Kasumi-1 (cell line): ENCODE measurements at places on chromosomes 2 and 18.

- no peak for DNase-seq
Observed at GRCh38 chr2:55123851-55124269, 73.6 kb upstream of the RTN4 start.

GRCh38 chr18:29979881-29980280 lies 1062.7 kb downstream of the DSC3 start:
- DNase-seq: peak; percentile 15

GRCh38 chr2:230933521-230934180 lies 8.6 kb upstream of the GPR55 start:
- no peak for DNase-seq

DNA sequence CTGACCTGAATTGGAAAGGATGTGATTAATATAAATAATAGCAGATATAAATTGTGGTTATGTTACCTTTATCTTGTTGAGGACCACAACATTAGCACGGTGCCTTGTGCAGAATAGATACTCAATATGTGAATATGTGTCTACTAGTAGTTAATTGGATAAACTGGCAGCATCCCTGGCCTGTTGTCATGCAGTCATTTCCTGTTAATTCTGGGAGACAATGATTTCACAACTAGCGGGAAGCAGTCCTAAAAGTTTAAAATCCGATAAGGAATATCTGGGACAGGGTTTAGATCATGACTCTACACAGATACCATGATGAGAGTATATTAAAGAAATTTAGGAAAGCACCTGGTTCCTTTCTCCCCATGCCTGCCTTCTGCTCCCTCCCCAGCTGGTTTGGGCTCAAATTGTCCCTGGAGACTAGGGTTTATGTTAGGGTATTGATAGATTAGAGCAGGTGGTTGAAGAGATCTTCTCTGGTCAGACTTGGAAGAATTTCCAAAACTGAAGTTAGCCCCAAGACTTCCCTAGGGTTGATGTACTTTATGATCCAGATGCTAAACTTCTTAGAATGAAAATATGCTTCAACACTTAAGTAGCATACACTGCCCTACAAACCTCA lies 32.8 kb downstream of the CYBRD1 start:
- DNase-seq: no peak

DNA sequence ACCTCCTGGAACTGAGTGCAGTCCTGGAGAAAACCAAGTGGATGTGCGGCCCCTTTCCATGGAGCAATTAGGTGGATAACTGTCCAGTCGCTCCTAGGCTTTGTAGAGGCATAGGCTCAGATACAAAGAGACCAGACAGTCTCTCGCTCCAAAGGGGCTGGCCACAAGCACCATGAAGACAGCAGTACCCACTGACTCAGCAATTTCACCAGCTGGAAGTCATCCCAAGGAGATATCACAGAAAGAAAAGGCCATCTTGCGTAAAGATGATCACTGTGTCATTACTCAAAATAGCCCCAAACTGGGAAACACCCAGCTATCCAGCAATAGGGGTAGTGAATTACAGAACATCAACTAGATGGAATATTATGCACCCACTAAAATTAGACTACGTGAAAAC lies 161.2 kb downstream of the MSH2 start:
- DNase-seq: no peak

GRCh38 chr2:9474361-9475057 lies at the start of gene IAH1:
Gene IAH1 (plus strand): TSS chr2:9474551. CDS start chr2:9474567, 16 bp downstream.
- DNase-seq: peak; percentile 17

DNA sequence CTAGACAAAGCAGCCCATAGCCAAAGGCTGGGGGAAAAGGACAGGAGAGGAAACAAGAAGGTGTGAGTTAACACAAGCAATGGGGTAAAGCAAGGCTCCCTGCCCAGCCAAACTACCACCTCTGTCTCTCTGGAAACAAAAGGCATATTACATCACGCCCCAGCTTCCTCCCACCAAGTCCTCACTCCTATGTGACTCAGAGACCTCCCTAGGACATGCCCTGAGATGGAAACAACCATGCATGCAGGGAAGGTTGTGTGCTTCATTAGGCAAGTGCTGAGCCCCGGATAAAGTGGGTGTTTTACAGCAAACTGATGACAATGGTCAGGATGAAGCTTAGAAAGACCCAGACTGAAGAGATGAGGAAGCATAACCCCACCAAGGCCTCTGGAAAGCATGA lies 9.0 kb upstream of the ATRAID start:
- DNase-seq: no peak

GRCh38 chr18:57023275-57023882 lies 123.5 kb upstream of the BOD1L2 start:
- DNase-seq: no peak

GRCh38 chr2:84640411-84640810 lies 124.1 kb downstream of the DNAH6 start:
- DNase-seq: no peak

DNA sequence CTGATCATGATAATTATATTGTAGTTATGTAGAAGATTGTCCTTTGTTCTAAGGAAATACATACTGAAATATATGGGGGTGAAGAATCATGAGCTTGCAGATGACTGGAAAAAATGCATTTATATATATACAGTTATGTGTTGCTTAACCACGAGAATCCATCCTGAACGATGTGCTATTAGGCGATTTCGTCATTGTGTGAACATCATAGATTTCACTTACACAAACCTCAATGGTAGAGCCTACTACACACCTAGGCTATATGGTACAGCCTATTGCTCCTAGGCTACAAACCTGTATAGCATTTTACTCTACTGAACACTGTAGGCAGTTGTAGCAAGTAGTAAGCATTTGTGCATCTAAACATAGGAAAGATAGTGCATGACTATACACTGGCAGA lies 2.6 kb upstream of the ACAA2 start:
- DNase-seq: no peak

- DNase-seq: no peak
Observed at GRCh38 chr2:29270701-29271121, 155.5 kb downstream of the CLIP4 start.

DNA sequence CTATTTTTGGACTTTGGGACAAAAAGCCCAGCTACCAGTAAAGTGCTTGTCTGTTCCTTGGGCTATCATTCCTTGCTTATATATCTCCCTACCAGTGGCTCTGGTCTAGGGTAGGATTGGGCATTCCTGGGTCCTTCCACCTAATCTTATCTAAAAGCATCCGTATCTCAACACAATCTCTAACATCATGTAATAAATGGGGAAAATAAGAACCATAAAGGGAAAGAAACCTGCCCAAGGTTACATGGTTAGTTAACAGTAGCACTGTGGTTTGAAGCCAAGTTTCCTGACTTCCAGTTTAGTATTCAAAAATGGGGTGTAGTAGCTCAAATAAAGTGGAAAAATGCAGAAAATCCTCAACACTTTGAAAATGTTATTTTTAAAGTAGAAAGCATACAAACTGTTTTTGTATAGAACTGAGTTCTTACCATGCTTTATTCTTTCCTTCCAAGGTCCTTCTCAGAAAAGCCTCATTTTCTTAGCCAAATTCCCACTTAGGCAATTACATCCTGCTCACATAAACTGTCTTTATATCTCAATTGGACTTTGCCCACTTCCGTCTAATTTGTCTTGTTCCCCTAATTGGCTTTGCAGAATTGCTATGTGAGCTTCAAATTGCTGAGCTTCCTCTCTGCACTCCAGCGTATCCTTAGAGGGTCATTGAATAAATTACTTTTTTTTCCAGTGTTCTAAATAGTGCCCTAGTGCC lies 273.1 kb upstream of the UBE2E3 start:
- peak; percentile 79 for DNase-seq

DNA sequence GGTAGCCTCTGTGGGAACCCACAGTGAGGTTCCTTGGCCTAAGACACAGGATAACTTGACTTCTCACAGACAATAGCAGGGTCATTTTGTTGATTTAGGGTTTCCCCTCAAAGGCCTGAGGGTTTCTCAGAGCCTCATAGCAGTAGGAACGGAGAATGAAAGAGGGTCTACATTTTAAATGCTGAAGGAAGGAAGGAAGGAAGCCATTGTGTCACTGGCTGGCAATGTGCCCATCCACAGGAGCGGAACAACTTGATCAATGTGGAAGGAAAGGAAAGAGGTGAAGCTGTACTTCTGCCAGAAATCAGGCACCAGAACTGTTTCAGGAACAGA lies 5.1 kb downstream of the IL1B start:
- no peak for DNase-seq

GRCh38 chr2:230865307-230865765 lies 594 bp downstream of the ITM2C start:
- DNase-seq: no peak

DNA sequence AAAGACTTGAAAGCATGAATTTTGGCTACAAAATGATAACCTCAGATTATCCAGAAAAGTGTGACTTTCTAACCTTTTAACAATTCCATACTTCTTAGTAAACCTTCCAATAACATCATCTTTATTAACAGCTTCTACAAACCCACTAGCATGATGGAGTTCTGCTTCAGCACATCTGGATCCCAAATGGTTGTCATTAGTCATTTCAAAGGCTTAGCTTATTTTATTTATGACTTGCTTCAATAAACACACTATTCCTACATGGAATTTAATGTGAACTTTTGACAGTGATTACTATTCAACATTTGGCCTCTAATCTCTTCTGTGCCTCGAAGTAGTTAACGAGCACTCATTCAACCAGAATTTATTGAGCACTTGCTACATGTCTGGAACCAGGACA lies 808.3 kb downstream of the TSN start:
- no peak for DNase-seq

GRCh38 chr2:127796389-127796788 lies 14.6 kb downstream of the WDR33 start:
- no peak for DNase-seq

DNA sequence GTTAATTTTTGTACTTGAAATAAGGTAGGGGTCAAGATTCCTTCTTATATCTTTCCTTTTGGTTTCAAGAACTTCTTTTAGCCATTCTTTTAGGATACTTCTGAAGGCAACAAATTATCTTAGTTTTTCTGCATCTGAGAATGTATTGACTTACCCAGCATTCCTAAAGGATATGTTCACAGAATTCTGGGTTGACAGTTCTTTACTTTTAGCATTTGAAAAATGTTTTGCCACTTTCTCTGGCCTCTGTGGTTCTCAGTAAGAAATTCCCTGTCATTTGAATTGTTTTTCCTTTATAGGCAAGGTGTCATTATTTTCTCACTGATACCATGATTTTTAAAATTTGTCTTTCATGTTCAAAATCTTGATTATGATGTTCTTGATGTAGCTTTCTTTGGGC lies 162.4 kb downstream of the GALNT1 start:
- no peak for DNase-seq

DNA sequence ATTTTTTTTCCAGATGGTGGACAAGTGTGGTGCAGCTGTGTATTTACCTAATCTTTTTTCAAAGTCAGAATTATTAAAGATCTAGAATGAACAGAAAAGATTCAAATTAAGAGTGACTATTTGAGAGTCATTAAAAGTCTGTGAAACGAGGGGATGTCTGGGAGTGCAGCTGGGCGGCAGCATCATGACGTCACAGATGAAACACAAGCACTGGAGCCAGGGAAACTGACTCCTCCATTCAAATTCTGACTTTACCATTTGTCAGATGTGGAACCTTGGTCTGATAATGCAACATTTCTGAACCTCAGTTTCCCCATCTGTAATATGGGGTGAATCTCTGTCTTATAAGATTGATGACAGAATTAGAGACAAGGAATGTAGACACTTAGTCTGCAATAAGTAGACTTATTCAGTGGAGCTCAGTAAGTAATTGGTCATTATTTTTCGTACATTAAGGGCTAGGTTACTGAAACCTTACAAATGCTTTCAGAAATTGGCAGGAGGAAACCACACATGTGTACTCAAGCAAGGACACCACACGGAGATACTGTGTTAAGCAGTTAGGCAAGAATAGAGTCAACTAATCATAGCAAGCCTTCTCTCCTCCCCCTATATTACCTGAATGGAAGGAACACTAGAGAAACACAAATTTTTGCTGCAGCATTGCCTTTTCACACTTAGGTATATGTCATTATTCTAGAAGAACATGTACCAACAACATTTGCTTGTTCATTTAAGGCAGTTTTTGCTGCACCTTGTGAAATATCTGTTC lies 27.8 kb upstream of the CXXC1 start:
- no peak for DNase-seq

- DNase-seq: no peak
Observed at GRCh38 chr2:223952280-223952968, 4.8 kb upstream of the MRPL44 start.

DNA sequence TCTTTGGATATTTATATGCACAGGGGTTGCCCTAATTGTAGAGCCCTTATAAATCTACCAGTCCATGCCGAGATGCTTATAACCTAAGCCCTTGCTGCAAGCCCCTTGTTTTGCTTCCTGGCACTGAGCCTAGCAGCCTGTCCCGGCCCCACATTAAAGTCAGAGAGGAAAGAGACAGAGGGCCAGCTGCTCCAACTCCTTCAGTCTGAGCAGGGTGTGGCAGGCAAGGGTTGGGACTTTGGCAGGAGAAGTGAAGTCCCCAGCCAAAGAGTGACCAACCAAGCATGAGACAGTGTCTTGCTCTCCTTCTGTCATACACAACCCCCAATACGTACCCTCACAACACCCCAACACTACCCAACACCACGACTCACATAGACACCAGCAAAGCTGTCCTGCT lies 54.7 kb upstream of the FZD7 start:
- DNase-seq: no peak

DNA sequence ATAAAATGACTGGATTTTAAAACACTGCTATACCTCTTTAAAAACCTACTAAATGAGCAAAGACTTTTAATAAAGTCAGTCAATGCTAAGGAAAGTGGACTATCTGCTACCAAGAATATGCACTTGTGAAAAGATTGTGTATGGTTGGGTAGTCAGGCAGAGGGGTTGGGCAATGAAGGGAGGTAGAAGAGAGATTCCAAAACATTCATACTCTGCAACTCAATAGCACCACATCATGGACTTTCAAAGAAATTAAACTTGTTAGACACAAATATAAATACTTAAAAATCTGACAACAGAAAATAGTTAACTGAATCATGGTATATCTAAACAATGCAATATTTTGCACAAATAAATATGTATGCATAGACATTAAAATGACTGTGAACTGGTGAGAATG lies 139.9 kb upstream of the MAPRE2 start:
- peak; percentile 16 for DNase-seq

DNA sequence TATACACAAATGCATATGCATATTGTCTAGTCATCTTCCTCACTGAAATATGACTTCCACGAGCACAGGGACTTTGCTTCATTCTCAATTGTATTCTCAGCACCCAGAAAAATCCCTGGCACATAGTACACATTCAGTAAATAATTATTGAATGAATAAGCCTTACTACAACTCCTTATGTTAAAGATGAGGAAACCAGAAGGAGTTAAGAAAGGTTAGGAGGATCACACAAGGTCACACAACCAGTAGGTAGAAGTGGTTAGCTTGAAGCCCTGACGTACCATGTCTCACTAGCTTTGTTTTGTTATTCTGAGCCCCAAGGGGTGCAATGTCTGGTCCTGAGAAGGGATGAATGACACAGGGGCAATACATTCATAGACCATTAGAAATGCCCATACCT lies 220.9 kb upstream of the PID1 start:
- DNase-seq: no peak

DNA sequence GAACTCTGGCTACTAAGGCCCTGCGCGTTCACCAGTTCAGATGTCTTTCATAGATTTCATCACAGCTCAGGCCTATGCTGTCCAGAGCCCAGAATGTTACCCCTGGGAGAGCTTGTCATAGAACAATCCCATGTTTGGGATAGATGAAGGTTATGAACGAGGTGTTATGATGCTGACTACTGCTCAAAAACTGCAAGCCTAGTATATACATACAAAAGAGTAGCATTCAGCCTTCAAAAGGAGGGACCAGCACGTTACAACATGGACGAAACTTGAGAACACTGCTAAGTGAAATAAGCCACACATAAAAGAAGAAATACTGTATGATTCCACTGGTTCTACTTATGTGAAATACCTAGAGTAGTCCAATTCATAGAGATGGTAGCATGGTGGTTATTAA lies 401.9 kb downstream of the NBAS start:
- no peak for DNase-seq
